ENCODE measurements at places on chromosomes 16 and 17. TPM values are rescaled to one million over a fixed set of nuclear protein-coding genes. Genes with fewer than 3 reads are reported as not detected.
A peak's percentile ranks its signal among the peaks of the same experiment; 100 is the strongest.

Gene KRTAP9-4
- total RNA-seq = not detected

Gene CLEC3A
- total RNA-seq = not detected

Gene CDK5R1
- 1.8 TPM for total RNA-seq

Gene CMTM1
- total RNA-seq = 7.8 TPM

Gene PERCC1
- total RNA-seq = not detected

Gene CTF1
- 6.0 TPM for total RNA-seq

Gene C17orf100
- 3.1 TPM for total RNA-seq

DNA sequence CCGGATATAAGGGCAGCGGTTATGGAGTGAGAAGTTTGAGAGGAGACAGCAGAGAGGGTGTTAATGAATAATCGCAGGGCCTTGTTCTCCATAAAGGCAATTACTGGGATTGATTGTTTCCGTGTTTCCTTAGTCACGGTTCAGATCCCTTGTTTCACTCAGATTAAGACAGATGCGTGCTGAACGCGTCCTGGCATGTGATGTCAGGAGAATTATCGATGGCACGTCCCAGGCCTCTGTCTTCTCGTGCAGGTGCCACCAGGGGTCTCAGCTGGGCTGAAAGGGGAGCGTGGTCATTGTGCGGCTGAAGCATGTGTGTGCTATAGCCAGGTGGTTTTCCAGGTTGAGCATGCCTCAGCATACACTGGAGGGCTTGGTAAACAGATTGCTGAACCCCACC, 142.4 kb upstream of the NOL11 start:
- peak; percentile 68 for DNase-seq
- H3K36me3 ChIP-seq = peaks cover 4% of the 10 kb centered on the region
- peaks cover 4% of the 10 kb centered on the region for H3K27me3 ChIP-seq
- H3K27ac ChIP-seq = no peak overlapping the region
- no peaks in the 10 kb centered on the region for H3K4me1 ChIP-seq
- H3K4me3 ChIP-seq = no peak overlapping the region

DNA sequence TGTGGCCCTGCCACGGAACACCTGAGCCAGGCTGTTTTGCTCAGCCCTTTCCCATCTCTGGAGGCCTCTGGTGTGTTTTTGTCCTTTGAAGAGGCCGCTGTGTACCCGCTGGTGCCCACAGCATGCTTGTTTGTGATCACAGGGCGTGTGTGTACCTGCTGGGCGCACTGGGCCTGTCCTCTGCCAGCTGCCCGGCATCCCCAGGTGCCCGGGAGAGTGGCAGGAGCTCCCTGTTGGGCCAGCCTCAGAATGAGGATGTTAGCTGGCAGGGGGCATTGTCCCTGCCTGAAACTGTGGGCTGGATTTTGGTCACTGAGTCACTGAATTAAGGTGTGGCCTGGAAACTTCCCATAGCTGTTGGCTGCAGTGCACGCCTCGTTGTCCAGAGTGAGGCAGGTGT, 31.1 kb downstream of the BAIAP2 start:
- no peak overlapping the region for H3K4me3 ChIP-seq
- no peaks in the 10 kb centered on the region for H3K27me3 ChIP-seq
- DNase-seq = no peak

DNA sequence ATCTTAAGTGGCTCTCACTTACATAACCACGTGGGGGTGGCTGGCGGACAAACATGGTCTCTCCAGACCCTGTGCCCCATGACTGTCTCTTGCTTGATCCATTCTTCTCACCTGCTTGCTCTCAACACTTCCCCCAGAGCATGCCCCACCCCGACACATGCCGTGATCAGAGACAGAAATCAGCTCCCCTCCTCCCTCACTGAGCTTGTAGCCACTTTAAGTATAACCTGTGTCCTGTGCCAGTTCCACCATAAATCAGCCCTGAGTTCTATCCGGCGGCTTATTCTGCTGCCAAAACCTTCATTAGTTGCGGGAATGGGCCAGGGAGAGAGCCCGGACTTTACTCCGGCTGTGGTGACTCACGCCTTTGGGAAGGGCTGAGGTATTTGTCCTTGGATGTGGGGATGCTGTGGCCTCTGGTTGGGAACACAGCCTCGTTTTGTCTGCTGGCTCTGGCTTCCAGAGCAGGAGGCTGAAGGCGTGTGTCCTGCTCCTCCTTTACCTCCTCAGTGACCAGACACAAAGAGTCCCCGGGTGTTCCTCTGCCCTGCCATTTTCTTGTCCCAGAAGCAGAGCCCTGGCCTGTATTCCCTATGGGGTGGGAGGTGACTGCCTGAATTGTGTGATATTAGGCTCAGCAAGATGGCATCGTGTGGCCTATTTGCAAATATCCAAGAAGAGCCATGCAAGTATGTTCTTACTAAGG, 21.1 kb downstream of the ANKRD40 start:
- no peaks in the 10 kb centered on the region for H3K36me3 ChIP-seq
- DNase-seq = no peak
- no peak overlapping the region for H3K27ac ChIP-seq
- no peaks in the 10 kb centered on the region for H3K27me3 ChIP-seq
- H3K4me3 ChIP-seq = no peak overlapping the region

- H3K27me3 ChIP-seq = no peaks in the 10 kb centered on the region
- no peak overlapping the region for H3K4me3 ChIP-seq
- no peak overlapping the region for H3K27ac ChIP-seq
- peaks cover 47% of the 10 kb centered on the region for H3K36me3 ChIP-seq
- no peak for DNase-seq
- H3K4me1 ChIP-seq = no peaks in the 10 kb centered on the region
These were observed 77.9 kb downstream of the MAP2K4 start for GRCh38 chr17:12098568-12098967.

DNA sequence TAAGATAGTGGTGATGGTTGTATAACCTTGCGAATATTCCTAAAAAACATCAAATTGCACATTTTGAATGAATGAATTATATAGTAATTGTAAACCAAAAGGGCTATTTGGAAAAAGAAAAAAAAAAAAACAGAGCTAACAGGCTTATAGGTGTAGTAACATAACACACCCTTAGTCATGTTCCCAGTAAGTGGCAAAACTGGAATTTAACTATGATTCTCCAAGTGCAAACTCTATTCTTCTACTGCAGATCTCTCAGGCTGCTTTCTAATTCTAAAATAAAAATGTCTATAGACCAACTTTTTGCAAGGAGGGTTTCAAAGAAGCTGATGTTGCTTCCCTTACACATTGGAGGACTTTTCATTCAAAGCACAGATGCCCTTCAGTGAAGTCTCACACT, 293.2 kb upstream of the MON1B start:
- no peaks in the 10 kb centered on the region for H3K27me3 ChIP-seq
- DNase-seq = no peak
- no peaks in the 10 kb centered on the region for H3K36me3 ChIP-seq

DNA sequence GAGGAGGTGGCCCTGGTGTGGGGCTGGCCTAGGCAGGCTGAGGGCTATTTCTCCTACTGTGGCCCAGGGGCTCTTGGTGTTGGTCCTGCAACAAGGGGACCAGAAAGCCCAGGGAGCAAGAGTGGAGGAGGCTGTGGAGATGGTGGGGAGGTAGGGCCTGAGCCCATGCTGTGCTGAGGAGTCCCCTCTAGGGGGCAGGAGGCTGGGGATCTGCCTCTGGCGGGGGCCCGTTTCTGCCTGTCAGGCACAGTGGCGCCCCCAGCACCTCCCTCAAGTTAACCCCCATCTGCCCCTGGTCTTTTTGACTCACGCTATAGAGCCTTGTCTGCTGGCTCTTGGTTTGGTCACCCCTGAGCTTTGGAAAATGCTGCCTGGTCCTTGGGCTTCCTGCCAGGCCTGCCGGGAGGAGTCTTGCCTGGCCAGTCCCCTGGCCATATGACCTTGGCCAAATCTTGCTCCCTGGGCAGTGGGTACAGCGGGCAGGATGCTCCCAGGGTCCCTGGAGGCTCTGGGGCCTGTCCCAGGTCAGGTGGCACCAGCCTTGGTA, 5.9 kb downstream of the BAIAP2 start:
- no peak for DNase-seq
- peaks cover 78% of the 10 kb centered on the region for H3K4me1 ChIP-seq
- H3K27ac ChIP-seq = peak overlapping the region; percentile 75
- H3K36me3 ChIP-seq = peaks cover 2% of the 10 kb centered on the region

GRCh38 chr16:85724126-85724879, 26.6 kb downstream of the C16orf74 start:
- H3K27ac ChIP-seq = no peak overlapping the region
- peaks cover 3% of the 10 kb centered on the region for H3K4me1 ChIP-seq
- no peak for DNase-seq
- no peak overlapping the region for H3K4me3 ChIP-seq

DNA sequence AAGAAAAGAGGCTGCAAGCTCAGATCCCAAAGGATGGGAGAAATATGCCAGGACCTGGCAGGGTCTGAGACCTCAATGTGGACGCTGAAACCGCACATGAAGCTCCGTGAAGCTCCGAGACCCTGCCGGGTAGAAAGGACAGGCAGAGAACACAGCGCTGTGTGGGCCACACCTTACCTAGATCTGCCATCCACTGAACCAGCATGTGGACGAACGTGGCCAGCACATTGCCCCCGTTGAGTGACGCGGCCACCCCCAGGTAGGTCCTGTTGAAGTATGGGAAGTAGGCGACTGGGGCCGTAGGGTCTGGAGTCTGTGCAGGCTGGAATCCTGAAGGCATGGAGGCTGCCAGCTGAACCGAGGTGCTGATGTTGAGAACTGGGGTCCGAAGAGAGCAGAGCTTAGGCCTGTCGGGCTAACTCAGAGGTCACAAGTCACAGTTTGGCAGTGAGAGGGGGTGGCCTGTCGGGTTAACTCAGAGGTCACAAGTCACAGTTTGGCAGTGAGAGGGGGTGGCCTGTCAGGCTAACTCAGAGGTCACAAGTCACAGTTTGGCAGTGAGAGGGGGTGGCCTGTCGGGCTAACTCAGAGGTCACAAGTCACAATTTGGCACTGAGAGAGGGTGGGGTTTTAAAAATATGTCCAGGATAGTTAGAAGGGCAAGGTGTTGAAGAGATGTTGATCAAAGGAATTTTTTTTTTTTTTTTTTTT, 6.1 kb upstream of the TRPV1 start:
- no peak for DNase-seq
- no peak overlapping the region for H3K27ac ChIP-seq

- H3K36me3 ChIP-seq = peaks cover 70% of the 10 kb centered on the region
- peaks cover 3% of the 10 kb centered on the region for H3K4me1 ChIP-seq
- no peaks in the 10 kb centered on the region for H3K27me3 ChIP-seq
- no peak overlapping the region for H3K4me3 ChIP-seq
These were observed 35.2 kb downstream of the USP22 start for GRCh38 chr17:21007646-21008045.
